ENCODE measurements at places on chromosomes 2 and 18. TPM values are rescaled to one million over a fixed set of nuclear protein-coding genes. Genes with fewer than 3 reads are reported as not detected.

The AFF3 gene
- 15.1 TPM for polyA plus RNA-seq

DNA sequence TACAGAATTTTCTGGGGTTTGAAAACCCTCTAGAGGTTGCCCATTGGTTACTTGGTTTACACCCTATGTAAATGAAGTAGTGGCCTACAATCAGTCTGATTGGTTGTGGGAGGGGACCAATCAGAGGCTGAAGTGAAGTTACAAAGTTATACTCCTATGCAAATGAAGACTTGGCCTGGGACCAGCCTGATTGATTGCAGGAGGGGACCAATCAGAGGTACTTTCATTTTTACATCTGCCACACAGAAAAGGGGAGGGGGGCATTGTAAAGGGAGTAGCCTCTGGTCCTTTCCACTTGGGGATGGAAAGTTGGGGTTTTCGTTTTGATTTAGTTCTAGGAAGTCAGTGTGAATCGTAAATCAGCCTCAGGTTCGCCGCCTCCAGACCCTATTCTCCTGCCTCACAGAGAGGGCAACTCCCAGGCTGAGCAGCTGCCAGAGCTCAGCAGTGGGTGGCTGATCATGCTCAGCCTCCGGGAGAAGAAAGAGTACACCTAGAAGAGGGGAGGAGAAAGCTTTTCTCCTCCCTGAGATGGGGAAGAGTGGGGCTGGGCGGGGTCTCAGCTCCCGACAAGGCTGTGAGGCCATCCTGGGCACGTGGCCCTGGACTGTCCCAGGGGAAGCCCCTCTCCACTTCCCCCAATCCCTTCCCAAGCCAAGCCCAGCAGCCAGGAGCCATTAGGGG, 372.5 kb downstream of the GALR1 start:
- DNase-seq = no peak

DNA sequence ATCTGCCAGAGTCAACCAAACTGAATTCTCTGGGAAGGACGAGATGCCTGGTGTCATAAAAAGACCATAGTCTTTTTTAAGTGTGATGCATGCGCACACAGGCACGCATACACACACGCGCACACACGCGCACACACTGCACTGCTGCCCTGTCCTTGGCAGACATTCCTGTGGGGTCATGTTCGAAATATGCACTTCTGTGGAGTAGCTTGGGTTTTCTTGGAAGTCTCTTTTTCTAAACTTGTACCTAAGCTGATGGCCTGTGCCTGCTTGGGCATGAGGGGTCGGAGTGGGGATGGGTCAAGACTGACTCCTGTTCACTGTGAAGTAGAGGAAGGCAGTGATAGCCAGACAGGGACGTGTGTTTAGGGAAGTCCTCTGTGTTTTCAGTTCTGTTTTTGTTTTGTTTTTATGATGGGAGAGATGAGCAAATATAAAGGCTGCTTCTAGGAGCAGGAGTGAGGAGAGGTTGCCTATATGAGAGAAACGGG, 4.0 kb upstream of the RMC1 start:
- DNase-seq = no peak

The CYBRD1 gene
- polyA plus RNA-seq = 186 TPM

- DNase-seq = no peak
Observed at GRCh38 chr2:172376505-172377125, 50.8 kb upstream of the ITGA6 start.

- DNase-seq = no peak
Observed at GRCh38 chr18:2964361-2965010, 48.5 kb downstream of the LPIN2 start.

DNA sequence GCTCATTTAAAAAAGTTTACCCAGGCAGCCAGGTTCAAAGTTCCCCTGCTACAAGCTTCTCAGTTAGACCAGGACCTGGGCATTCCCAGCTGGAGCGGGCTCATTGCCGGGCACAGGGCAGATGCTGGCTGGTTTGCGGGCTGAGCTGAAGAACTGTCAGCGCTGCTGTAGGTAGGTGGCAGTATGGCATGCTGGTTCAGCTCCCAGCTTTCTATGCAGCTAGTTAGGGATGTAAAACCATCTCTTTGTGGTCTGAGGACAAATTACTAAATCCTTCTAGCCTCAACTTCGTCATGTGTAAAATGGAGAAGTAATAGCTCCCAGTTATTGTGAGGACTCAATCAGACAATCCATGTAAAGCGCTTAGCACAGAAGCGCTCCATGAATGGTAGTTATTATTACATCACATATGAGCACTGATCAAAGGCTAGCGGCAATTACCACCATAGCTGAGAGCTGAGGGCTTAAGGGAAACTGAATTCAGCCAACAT, 2.4 kb upstream of the LDLRAD4 start:
- DNase-seq = no peak

The CXXC1 gene
- 73.9 TPM for polyA plus RNA-seq

GRCh38 chr18:22391407-22392345, 26.0 kb downstream of the CTAGE1 start:
- peak; percentile 72 for DNase-seq

GRCh38 chr18:40179729-40180461, 1775.1 kb upstream of the PIK3C3 start:
- DNase-seq = no peak

- no peak for DNase-seq
Observed at GRCh38 chr2:30511122-30512083, 64.4 kb downstream of the LCLAT1 start.

DNA sequence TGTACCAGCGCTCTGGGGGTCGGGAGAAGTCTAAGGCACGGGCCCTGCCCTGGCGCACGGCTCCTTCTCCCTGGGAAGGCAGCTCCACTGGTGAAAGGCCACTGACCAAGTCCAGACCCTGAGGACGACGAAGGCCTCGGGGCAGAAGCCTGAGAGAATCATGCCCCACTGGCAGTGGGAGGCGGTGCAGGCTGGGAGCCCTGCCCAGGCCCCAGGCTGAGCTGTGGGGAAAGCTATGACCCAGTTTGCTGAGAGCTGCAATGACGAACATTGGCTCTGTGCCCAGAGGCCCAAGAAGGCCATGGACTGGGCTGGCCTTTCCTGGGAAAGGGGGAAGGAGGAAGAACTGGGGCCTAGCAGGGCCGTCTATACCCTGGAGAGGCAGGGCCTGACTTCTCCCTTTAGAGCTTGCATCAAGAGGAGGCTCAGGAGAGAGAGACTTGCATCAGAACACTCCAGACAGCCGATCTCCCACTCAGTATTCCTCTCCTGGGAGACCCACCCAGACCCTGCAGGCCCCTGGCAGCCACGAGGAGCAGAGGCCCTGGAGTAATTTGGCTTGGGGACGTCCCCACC, 32.9 kb downstream of the HS1BP3 start:
- DNase-seq = peak; percentile 87

DNA sequence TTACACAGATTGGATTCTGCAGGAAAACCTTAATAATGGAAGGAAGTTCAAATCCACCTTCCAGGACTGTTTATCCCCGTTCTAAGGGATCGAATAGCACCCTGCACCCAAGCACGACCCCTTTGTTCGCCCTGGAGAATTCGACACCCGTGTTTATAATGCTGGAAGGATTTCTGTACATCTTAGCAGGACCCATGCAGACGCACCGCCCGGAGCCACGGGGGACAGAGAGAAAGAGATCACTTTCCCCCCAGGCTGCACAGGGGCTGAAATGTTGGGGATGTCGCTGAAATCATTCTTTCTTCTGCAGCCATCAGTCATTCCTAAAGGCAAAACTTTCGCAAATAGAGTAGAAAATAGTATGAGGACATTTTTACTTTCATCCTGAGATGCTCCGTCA, 238.7 kb upstream of the SALL3 start:
- no peak for DNase-seq

DNA sequence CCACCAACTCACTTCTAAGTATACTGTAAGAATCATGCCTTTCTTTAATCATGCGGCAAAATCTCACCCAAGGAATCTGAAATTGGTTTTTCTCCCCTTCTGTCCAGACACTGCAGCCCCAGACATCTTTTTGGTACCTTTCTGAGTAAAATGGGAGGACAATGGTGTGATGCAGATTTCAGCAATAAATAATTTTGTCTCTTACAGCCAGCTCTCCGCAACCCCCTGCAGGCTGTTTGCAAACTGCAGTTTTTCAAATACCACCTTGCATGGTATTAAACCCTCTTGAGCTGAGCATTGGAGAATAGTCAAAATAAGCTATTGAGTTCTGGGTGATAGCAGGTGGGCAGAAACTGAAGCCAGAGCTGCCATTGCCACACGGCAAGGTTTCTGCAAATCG, 32.2 kb downstream of the GPR39 start:
- no peak for DNase-seq

GRCh38 chr18:59957957-59958356, 58.2 kb downstream of the PMAIP1 start:
- peak; percentile 43 for DNase-seq

Measured in urinary bladder (tissue), 4 donors.